ENCODE measurements at places on chromosomes 7 and 10.

GRCh38 chr7:43390576-43390975 is 192.3 kb upstream of the STK17A start:
- DNase-seq, result no peak

DNA sequence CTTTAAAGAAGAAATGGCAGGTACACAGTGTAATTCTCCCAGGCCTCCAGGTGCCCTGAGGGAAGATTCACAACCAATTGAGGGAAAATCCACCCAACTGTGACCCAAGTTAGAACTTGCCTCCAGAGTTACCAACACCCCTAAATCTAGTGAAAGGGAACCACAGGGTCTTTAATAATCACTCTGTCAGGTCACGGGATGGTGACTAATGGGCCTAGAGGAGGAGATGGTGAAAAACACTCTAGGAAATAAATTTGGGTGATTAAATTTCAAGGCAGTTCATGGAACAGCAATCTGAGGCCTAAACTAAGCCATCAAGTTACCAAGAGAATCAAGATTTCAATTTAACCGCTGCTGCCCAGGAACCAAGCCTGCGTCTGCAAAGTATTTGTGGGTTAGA is 26.7 kb upstream of the SLF2 start:
- peak; percentile 32 for DNase-seq

DNA sequence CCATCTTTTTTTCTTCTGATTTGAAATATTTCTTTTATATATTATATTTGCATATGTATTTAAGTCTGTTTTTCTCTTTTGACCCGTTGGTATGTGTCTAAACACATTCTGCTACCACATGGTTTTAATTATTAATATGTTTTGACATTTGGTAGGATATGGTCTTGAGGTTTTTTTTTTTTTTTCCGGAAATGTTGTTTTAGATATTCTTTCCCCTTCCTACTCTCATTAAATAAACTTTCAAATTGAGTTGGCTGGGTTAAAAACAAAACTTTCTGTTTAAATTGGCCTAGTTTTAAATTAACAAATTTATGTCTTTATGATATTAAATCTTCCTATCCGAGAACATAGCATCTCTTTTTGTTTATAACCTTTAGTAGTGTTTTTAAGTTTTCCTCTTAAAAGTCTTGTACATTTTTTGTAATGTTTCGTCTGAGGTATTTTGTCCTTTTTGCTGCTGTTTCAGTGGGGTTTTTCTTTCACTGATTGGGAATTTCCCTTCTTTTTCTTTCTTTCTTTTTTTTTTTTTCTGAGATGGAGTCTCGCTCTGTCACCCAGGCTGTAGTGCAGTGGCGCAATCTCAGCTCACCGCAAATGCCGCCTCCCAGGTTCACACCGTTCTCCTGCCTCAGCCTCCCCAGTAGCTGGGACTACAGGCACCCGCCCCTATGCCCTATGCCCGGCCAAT is 25.4 kb downstream of the STAM start:
- no peak for DNase-seq

- no peak for DNase-seq
These were observed at the start of gene TWIST1 for GRCh38 chr7:19117091-19117869. Gene TWIST1 (minus strand): TSS chr7:19117636. CDS start chr7:19117321, 315 bp downstream.

- DNase-seq, result no peak
These were observed 61.4 kb downstream of the ASB13 start for GRCh38 chr10:5604961-5605360.

GRCh38 chr7:45133352-45133751 is 21.9 kb upstream of the TBRG4 start:
- DNase-seq, result no peak

GRCh38 chr7:39666562-39666961 is 43.2 kb downstream of the RALA start:
- no peak for DNase-seq

DNA sequence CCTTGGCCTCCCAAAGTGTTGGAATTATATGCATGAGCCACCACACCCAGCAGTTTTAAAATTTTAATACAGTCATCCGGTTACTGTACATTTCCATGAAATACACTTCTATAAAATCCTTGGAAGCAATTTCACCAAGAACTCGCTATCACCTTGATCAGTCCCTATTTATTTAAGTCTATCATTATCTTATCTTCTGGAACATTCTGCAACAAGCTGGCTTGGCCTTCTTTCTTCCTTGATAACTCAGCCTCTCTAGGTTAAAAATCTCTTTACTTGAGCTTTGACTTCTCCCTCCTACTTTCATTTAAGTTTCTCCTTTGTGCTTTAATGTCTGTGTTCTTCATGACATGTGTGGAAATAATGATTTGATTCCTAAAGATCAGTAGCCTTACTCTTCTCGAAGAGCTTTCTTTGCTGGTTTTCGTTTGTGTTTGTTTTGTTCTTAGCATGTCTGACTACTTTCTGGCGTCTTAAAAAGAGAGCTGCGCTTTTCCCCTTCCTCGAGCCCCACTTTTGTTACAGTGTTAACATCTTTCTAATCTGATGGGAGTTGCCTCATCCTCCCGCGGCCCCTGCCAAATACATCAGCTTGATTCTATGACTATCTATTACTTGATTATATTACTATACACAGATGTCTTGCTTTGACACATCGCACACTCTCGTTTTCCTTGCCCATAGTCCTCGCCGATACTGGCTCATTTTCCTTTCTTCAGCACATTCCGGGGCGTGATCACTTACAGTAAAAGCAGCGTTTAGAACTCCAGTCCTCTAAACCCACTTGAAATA is 11.1 kb upstream of the CALML5 start:
- no peak for DNase-seq

- DNase-seq, result no peak
These were observed 30.4 kb downstream of the RAMP3 start for GRCh38 chr7:45187946-45188411.

GRCh38 chr7:50687575-50688225 is 95.0 kb downstream of the GRB10 start:
- no peak for DNase-seq

DNA sequence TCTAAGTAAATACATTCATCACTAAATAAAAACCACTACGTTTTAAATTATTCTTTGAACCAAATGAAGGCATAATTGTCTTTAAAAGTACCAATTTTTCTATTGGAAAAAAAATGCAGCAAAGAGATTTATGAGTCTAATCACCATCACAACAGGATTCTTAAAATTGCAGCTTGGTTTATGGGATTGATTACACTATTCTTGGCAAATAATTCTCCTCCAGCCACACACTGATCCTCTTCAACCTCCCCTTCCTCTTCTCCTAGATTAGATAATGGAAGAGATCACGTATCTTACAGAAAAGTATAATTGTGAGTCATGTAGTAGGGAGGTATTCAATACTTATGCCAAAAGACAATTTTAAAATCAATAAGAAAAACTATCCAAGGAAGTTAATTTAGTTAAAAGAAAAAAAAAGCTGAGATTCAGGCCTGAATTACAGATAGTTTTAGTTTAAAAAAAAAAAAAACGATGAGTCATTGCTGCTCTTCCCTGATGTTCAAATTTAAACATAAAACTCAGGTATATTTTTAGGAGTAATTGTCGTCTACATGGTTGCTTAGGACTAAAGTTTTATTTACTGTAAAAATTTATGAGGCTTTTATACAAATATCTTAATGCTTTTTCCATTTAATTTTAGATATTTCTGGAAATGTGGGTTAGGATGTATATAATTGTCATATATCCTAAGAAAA is 133.7 kb upstream of the CDK1 start:
- no peak for DNase-seq

DNA sequence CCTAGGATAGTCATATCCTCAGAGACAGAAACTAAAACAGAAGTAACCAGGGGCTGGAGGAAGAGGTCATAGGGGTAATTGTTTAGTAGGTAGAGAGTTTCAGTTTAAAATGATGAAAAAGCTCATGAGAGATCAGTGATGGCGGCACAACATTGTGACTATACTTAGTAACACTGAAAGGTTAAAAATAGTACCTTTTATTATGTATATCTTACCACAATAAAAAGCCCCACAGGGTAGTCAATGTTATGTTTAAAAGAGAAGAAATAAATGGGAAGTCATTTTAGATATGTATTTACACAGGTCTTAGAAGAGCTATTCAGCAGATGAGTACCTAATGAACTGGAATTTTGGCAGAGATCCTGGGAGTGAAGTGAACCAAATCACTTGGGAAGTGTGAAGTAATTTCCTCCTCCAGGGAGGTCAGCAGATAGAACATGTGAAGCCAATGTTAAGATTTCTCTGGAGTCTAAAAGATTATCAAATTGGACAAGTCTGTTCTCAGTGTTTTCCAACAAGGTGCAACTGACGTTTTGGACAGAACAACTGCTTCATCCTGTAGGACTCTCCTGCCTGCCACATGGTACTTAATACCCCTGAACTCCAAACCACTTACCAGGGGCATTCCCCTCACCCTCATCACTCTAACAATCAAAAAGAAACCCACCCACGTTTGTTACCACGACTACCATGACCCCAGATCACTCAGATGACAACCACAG is 6.4 kb downstream of the CDCA7L start:
- DNase-seq, result no peak

- DNase-seq, result no peak
These were observed 4.4 kb upstream of the CLIP2 start for GRCh38 chr7:74284781-74285259.

- no peak for DNase-seq
These were observed 27.7 kb downstream of the EBF3 start for GRCh38 chr10:129936266-129936922.

GRCh38 chr7:24812305-24812945 is 55.2 kb upstream of the GSDME start:
- no peak for DNase-seq

DNA sequence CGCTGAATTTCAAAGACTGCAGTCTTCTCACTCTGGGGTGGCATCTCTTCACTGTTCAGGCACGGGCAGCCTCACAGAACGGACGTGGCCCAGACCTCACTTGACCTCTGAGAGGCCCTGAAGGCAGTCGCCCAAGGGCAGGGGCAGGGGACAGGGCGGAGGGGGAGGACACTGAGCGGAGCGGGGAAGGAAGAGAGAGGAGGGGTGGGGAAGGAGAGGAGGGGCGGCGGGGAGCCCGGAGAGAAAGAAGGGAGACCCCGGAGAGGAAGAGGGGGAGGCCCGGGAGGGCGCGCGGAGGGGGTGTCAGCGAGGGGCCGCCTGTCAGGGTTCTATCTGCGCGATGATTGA is 58.7 kb upstream of the COMTD1 start:
- DNase-seq, result no peak

GRCh38 chr7:93836116-93836515 is 54.4 kb downstream of the TFPI2 start:
- no peak for DNase-seq

GRCh38 chr7:158810846-158811245 is 18.5 kb downstream of the ESYT2 start:
- no peak for DNase-seq

DNA sequence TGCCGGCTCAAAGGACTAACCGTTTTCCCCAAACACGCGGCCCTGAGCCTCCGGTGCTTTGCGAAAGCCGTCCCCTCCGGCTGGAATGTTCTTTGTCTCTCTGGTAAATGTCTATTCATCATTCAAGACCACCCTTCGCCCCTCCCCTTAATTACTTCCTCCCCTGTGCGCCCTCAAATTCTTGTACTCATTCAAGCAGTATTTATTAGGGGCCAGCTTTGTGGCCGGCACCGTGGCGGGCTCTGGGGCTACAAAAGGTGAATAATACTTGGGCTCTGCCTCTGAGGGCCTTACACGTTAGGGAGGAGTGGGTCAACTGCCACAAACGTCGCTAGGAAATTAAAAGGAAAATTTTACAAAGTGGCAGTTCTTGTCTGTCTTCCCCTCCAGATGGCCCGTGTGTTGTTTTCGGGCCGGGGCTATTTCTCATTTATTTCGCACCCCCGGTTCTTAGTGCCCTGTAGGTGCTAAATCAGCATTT is 1.5 kb upstream of the MEST start:
- DNase-seq, result no peak

DNA sequence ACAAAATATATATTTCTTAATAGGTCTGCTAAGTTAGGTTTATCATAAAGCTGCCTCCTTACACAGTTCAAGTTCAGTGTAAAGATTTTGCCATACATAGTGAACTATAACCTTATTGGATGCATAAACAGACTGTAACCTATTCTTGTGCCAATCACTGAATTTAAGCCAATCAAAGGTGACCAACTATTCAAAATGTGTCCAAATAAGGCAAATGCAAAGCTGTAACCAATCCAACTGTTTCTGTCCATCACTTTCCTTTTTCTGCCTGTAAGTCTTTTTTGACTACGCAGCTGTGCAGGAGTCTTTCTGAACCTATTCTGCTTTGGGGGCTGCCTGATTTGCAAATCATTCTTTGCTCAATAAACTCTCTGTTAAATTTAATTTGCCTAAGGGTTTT is 11.6 kb upstream of the DNMBP start:
- DNase-seq, result no peak

DNA sequence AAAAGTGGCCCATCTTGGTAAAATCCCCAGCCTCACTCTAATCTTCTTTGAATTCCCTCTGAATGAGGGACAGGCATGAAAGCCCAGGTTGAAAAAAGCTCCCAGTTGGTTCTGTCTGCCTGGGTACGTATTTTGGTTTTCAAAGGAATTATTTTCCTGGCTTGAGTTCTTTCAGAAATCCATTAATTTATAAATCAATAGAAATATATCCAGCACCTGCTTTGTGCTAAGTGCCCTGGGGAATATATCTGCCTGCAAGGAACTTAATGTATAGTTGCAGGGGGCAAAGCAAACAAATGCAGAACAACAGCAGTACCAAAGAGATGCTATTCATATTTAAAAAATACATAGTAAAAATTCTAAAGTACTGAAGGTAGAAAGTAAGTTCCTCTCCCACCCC is 362.7 kb downstream of the REEP3 start:
- no peak for DNase-seq

- DNase-seq, result no peak
These were observed 94.9 kb downstream of the CARD11 start for GRCh38 chr7:2948749-2949148.

DNA sequence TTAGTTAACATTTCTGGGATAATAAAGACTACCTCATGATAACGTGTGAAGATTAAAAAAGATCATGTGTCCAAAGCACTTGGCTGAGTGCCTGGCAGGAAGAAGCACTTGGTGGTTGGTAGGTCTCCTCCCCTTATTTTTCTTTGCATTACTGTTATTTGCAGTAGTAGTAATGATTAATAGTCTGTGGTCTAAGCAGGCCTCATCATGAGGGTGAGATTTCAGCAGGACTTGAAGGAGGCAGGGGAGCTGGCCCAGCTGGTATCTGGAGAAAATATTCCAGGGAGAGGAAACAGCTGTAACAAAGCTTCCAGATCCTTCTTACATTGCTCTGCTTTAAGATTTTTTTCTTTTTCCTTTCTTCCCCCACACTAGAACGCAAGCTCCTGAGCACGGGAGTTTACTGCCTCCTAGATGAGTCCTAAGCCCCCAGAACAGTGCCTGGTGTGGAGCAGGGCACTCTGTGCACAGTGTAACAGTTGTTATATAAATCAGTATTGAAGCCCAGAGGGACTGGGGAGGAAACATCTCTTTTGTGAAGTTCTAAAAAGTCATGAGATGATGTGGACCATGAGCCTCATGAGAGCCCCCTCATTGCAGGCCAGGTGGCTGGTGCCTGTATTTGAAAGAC is 31.1 kb upstream of the RHEB start:
- peak; percentile 59 for DNase-seq

- DNase-seq, result no peak
These were observed 71.3 kb upstream of the ZNF804B start for GRCh38 chr7:88688222-88688621.

- DNase-seq, result no peak
These were observed 70.6 kb downstream of the CDK6 start for GRCh38 chr7:92765725-92766124.
